ENCODE measurements at places on chromosomes 7 and 10.

DNA sequence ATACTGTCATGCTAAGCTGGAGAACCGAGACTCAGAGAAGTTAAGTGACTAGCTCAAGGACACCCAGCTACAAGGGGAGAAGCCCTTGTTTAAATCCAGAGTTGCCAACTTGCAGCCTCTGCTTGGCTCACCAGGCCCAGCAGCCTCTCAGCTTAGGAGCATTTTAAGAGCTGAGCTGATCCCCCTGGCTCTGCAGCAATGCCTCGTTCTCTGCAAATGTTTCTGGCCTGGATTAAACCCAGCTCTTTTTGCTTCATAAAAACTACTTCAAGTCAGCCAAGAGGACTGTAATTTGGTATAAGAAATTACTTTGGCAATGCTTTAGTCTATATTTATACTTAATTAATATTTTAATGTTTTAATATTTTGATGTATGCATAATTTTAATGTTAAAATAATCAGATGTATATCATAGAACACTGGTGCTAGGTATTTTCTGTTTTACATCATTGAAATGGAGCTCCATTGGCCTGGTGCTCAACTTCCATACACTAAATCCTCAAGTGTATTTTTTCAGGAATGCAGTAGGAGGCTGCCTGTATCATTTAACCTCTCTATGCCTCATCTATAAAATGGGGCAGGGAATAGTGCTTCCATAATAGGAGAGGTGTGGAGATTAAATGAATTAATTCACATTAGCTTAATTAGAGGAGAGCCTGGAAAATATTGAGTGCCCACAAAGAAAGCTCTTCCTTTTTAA lies 184.2 kb downstream of the EMX2 start:
- no peak for DNase-seq

GRCh38 chr7:154919344-154920225 lies 83.3 kb downstream of the PAXIP1 start:
- no peak for DNase-seq

DNA sequence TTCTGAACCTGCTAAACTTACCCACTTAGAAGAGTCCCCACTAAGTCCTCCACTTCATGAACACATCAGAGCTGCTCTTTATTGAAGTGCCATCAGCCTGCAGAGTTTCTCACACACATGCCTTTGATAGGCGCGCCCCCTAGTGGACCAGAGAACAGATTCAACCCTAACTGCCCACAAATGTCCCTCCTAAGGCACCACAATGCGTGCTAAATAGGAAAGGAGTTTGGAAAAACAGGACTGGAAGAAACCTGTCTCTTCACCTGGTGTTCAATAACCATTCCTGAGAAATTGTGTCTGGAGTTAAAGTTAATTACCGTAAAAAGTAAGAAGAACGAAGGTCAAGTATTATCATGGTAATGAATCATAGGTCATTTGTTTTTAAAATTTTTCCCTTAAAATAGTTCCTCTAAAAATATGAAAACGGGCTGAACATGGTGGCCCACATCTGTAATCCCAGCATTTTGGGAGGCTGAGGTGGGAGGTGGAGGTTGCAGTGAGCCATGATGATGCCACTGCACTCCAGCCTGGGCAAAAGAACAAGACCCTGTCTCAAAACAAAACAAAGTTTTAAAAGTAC lies 249.7 kb downstream of the ELMO1 start:
- peak; percentile 91 for DNase-seq

GRCh38 chr10:70167246-70167645 lies 3.1 kb downstream of the SAR1A start:
- DNase-seq: no peak

DNA sequence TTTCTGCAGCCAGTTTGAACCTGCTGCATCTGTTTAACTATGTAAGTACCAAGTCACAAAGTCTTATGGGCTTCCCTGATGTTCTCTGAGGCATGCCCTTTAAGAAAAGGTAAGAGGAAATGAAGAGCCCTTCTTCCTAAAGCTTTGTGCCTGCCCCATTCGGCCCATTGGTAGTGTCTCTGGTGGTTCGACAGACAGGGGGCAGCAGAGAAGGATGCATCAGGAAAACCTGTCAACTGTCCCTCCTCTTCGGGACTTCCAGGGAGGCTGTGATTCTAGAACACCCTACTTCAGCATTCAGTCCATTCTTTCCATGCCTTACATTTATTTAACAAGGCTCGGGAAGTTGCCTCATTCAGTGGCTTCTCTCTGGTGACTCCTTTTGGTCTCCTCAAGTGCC lies 1.9 kb upstream of the SFRP4 start:
- no peak for DNase-seq

GRCh38 chr10:80786322-80786721 lies 248.6 kb downstream of the SH2D4B start:
- DNase-seq: no peak

GRCh38 chr10:126277181-126277580 lies 111.1 kb downstream of the ADAM12 start:
- no peak for DNase-seq

- no peak for DNase-seq
These were observed 98.8 kb downstream of the CACNB2 start for GRCh38 chr10:18238870-18239485.

- no peak for DNase-seq
These were observed 37.2 kb upstream of the CCDC7 start for GRCh38 chr10:32408690-32409089.

DNA sequence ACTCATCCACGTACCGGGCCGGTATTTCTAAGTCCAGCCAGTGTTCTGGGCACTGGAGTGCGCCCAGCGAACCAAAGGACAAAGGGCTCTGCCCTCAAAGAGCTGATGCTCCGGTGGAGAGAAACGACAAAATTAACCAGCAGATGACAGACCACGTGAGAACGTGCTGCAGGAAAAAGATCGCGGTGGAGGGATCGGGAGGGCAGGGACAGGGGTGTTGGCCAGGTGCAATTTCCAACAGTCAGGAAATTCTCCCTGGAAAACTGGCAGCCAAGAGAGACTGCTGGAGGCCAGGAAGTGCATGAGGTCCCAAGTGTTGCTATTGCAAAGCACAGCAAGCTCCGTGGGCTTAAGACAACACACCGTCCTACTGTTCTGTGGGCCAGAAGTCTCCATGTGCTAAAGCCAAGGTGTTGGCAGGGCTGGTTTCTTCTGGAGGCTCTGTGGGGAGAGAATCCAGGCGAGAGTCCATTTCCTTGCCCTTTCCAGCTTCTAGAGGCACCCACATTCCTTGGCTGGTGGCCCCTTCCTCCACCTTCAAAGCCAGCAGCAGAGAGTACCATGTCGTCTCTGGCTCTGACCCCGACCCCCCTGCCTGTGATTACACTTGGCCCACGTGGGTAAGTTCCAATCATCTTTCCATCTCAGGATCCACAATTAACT lies 21.3 kb upstream of the AMZ1 start:
- DNase-seq: no peak

- DNase-seq: no peak
These were observed 80.0 kb downstream of the NEBL start for GRCh38 chr10:20817116-20817515.

- no peak for DNase-seq
These were observed 149.1 kb downstream of the HERPUD2 start for GRCh38 chr7:35545831-35546230.

DNA sequence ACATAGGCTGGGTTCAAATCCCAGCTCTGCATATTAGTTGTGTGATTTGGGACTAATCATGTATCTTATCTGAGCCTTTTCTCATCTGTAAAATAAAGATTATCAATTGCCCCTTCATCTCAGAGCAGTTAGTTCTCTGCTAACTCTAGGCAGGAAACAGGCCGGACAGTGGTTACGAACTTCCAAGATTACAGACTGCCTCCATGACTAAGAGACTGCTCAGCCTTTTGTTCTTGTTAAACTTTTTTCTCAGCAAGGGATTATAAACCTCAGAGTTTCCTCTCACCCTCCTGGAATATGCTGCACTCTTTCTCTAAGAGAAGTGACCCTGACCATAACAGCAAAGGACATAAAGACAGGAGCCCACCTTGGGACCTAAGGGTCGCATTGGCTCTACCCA lies 52.5 kb upstream of the NFKB2 start:
- DNase-seq: no peak

DNA sequence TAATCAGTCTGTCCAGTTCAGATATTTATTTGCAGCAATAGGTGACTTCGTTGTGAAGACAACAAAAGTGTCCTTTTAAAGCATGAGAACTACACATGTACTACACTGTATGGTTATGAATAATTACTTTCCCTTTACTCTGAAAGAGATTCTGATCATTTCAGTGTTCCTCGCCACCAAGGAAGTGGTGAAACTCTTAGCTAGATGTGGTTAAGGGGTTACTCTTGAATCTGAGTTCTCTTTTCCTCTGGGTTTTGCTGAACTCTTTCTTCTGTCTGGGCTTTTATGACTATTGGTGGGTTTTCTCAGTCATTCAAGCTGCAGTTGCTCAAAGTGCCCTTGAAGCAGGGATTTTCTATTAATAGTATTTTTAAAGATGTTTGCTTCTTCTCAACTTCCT lies 127.9 kb upstream of the SEM1 start:
- no peak for DNase-seq

DNA sequence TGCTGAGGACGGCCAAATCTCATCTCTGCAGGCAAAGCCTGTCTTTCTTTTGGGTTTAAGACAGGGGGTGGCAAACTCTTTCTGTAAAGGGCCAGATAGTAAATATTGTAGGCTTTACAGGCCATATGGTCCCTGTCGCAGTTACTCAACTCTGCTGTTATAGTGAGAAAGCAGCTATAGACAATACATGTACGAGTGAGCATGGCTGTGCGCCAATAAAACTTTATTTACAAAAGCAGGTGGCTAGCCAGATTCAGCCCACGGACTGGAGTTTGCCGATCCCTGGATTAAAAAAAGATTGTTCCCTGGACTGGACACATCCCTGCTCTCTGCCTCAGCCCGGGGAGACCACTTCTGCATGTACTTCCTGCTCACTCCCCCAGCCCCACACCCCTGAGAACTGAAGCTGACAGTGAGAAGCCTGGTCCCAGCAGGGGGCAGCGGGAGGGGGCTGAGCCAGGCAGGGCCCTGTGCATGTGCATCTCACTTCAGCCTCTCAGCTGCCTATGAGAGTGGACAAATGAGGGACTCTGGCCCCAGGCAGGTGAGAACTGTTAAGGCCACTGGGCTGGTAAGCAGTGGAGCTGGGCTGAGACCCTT lies 392.4 kb downstream of the PLXNA4 start:
- no peak for DNase-seq

DNA sequence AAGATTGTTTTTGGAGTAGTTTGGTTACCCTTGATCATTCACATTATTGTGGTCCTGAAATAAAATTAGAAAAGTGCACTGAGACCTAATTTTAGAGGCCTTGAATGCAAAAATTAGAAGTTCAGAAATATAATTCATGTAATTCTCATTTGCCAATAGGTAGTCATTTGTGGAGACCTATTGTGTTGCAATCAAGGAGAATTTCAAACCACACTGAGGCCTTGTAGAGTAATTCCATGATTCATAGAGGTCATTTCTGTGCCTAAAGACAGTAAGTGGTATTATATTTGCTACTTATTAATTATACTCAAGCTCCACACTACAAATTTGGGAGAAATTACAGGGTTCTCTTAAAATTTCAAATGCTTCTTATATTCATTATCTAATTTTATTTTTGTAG lies 946.8 kb upstream of the POT1 start:
- DNase-seq: no peak

DNA sequence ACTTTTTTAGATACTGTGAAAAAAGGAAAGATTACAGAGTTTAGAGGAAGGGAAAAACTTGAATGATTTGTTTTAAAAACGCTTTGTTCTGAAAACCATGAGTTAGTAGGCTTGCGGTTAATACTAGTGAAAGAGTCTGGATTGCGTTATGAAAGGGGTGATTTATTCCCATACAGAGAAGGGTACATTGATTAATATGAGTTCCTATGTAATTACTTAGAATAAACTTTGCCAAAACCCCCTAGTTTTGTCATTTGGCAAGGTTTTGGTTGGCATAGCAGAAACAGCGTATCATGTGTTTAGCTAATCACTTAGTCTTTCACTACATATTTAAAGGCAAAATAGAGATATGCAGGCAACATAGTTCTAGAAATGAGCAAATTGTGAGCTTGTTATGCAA lies 91.2 kb upstream of the POT1 start:
- DNase-seq: no peak

DNA sequence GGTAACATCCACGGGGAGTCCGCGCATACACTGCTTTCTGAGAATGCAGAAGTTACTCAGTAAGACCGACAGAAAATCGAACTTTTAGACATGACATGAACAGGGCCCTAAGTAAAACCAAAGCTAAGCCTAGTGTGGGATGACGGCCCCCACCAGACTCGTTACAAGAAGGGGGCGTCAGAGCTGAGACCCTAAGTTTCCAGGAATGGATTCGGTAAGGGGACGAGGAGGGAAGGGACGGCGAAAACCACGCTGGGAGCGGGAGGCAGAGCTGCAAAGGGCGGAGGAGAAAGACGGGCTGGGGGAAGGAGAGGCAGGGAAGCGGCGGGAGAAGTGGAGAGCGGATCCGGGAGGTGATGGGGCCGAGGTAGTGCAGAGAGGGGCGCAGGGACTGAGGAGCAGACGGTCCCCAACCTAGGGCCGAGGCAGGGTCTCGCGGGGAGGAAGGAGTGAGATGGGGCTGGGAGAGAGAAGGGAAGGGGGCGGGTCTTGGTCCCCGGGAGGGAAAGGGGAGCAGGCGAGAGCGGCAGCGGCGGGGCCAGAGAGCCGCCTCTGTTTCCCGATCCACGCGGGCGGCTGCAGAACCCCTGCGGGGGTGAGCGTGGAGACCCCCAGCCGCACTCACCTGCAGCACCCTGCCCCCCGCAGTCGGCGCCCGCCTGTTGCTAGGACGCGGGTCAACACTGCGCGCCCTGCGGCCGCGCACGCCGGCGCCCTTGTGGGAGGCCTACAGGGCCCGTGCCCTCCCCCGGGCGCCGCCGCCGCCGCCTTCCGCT lies 513 bp downstream of the ODAD2 start:
- DNase-seq: no peak

- DNase-seq: no peak
These were observed 28.1 kb downstream of the C10orf53 start for GRCh38 chr10:49707585-49707984.

GRCh38 chr7:139696552-139696951 lies 81.2 kb downstream of the HIPK2 start:
- no peak for DNase-seq

DNA sequence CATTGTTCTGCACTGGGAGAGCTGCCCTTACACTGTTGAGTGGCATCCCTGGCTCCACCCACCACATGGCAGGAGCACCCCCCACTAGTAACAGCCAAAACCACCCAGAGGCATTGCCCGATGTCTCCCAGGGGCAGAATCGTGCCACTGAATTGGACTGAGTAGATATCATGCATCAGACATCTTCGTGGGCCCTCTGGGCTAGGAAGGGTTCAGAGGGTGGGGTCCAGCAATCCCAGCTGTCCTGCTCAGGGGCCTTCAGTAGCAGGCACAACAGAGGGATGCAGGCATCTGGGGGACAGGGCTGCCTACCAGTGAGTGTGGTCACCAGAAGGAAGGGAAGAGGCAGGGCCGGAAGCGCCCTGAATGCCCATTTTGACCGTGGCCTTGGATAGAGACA lies 119.7 kb upstream of the PPP2R2D start:
- no peak for DNase-seq
